ENCODE measurements at places on chromosomes 7 and 10. TPM values are rescaled to one million over a fixed set of nuclear protein-coding genes. Genes with fewer than 3 reads are reported as not detected.

EEPD1 gene
- total RNA-seq = 48.0 TPM

RARRES2 gene
- not detected for total RNA-seq

DUS4L gene
- total RNA-seq = 11.2 TPM

ADCY1 gene
- 1.3 TPM for total RNA-seq

LHFPL3 gene
- total RNA-seq = not detected

ELOVL3 gene
- total RNA-seq = 0.19 TPM

DYDC2 gene
- 0.16 TPM for total RNA-seq

SNX10 gene
- total RNA-seq = 4.9 TPM

ANXA8 gene
- 32.8 TPM for total RNA-seq

PCLO gene
- total RNA-seq = 1.2 TPM

GHRHR gene
- total RNA-seq = 0.29 TPM

ZNF365 gene
- 0.92 TPM for total RNA-seq

GRIFIN gene
- total RNA-seq = not detected

SLC16A9 gene
- 0.09 TPM for total RNA-seq

SPDYE2 gene
- not detected for total RNA-seq

CUBN gene
- 0.02 TPM for total RNA-seq

CPED1 gene
- total RNA-seq = not detected

GPR146 gene
- 2.8 TPM for total RNA-seq

TCAF2 gene
- 0.36 TPM for total RNA-seq

INSYN2A gene
- 1.5 TPM for total RNA-seq

HTR7 gene
- 0.07 TPM for total RNA-seq
